Epithelial cell of esophagus (primary cell): ENCODE measurements at places on chromosomes 1 and 21.

- DNase-seq, result no peak
These were observed 12.6 kb upstream of the TNFRSF14 start for GRCh38 chr1:2543543-2544092.

DNA sequence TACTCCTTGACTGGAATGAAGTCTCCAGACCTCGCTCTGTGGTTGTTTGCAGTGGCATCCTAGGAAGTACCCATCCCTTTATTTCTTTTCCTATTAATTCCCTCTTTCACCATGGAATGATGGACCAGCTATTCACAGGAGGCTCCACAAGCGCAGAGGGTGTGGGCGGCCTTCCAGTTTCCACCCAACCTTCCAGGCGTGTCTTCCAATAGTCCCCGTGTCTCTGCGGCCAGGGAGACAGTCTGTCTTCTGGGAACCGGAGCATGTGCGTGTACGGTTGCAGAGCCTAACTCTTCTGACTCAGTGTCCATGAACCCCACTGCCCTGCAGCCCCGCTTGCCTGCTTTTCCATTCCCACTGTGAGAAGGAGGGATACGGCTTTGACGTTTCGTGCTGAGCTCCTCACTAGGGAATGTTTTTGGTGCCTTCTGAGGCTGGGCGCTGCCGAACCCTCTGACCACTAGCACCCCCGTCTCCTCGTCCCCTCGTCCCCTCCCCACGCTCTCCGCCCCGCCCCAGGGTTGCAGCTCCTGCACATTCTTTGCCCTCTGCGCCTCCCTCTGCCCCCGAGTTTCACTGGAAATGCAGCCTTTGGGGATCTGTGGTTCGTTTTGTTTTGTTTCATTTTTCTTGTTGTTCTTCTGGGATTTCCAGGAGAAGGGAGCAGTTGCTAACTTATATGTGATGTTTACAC, 26.3 kb upstream of the FAM3B start:
- DNase-seq, result no peak

DNA sequence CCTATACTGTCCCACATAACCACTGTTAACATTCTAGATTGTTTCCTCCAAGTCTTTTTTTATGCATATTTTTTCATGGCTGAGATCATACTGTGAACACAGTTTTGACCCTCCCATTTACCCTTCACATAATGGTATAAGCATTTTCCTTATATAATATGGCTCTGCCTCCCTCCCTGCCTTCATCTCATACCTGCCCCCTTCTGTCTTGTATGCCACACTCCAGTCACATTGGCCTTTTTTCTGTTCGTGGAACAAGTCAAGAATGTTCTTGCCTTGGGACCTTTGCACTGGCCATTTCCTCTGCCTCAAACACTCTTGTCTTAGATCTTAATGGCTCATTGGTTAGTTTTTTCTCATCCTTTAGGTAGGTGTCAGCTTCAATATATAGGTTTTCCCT, 24.3 kb upstream of the ELAVL4 start:
- DNase-seq, result no peak

- peak; percentile 30 for DNase-seq
These were observed 18.8 kb downstream of the LRRC52 start for GRCh38 chr1:165562571-165562970.

- no peak for DNase-seq
These were observed 333.4 kb downstream of the ASTN1 start for GRCh38 chr1:176831150-176831549.

- DNase-seq, result no peak
These were observed 29.4 kb upstream of the FHAD1 start for GRCh38 chr1:15217654-15218053.

DNA sequence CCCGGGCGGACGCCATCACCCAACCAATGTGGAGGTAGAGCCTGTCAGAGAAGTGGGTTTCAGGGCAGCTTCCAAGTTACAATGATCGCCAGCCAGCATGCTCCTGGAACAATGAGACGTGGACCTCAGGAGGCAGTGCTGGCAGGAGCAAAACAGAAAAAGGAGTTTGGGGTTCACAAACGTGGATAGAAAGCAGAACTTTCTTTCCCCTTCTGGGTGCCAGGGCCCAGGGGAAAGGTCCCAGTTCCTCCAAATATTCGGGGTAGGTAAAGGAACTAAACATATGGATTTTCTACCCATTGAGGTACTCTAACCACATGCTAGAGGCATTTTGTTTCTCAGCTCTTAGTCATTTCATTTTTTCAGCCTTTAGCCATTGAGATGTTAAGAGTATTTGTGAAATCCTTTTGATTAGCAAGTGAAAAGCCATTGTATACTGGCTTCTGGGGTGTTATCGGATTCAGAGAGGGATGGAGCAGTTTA, 488.4 kb upstream of the ADGRL2 start:
- no peak for DNase-seq

DNA sequence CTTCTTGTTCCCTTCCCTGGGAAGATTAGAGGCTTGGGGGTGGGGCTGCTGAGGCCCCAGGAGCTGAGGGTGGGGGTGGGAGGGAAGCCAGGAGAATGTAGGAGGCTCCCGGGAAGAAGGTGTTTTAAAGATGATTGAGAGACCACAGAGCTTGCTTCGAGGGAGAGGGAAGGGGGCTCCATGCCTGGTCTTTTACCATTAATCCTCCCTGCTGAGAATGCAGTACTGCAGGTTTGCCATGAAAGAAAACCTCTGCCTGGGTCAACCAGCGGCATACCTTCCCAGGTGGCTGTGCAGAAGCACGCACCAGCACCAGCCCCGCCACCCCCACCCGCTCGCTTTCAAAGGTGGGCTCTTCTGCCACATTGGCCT, 15.4 kb downstream of the ABCA4 start:
- DNase-seq, result no peak

DNA sequence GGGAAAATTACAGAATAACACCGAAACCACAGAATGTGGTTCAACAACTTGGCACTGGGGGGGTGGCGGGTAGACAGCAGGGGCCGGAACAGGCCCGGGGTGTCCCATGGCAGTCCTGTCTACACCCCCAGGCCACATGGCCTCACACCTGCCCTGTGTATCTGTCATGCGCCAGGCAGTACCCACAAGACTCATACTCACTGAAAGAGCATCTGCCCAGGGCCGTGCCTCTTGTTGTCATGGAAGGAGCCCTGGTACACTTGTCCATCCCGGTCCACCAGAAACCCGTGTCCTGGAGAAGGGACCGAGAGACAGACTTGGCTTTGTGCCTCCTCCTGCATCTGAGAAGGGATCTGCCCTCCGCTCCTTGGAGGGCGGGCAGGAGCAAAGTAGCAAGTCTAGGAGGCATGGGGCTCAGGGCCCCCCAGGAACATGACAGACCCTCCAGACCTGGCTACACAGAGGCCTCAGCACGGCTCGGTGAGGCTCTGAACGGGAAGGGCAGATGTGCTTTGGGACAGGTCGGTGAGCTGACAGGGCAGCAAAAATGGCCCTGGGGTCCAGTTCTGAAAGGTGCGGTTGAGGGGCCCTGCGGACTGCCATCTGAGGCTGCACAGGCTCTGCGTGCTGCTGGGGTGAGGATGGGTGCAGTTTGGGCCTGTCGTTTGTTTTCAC, 5.6 kb downstream of the MORN1 start:
- no peak for DNase-seq

DNA sequence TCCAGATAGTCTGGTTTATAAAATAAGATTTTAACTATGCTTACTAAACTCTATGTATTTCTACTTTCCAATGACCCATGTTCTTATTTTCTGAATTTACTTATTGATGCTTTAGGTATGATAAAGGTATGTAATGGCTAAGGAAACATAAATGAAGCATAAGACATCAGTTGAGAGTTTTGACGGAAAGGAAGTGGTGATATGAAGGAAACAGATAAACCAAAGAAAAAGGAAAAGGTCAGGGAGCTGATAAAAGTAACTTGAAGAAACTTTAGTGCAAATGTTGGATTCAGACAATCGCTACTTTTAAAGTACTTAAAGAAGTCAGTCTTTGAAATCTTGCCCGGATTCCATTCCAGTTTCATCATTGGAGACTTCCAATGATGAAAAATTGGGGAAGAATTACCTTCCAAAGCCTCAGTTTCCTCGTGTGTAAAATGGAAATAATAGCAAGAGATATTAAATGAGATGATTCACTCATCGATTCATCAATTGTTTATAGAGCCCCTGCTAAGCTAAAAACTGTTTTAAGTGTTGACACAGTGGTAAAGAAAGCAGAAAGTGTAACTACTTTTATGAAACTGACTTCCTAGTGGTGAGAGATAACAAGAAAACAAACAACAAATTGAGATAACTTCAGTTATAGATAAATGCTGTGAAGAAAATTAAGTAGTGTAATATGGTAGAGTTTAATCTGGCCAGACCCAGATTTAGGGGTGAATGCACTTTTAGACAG, 10.6 kb downstream of the PTPRC start:
- DNase-seq, result no peak

GRCh38 chr1:3114131-3114744, 45.2 kb downstream of the PRDM16 start:
- no peak for DNase-seq

DNA sequence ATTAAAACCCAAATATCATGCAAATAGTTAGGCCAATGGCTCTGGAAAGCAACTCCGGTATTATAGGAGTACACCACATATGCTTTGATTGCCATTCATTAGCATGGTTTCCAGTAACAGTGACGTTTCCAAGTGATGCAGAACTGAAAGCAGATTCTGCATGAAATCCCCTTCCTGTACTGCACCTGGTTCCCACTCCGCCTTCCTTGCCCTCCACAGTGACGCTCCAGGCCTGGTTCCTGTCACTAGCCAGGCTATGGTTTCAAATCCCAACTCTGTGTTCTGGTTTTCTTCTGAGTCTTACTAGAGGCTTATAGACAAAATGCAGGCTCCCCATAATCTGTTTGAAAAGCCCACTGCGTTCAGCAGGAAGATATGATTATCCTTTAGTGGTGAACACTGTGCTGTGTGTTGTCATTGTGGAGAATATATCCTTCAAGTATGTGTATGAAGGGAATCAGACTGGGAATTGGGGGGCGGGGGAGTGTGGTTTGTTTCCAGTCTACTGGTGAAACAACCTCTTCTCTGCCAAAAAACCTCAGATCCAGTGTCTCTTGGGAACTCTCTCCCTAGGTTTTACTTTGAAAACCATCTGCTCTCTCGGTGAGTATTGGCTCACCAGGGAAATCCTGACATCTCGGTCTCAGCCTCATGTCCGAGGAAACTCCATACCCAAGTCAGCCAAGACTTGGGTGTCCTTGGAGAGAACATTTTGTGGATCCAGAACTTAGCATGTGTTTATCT, 78.7 kb downstream of the TYW3 start:
- DNase-seq, result no peak

DNA sequence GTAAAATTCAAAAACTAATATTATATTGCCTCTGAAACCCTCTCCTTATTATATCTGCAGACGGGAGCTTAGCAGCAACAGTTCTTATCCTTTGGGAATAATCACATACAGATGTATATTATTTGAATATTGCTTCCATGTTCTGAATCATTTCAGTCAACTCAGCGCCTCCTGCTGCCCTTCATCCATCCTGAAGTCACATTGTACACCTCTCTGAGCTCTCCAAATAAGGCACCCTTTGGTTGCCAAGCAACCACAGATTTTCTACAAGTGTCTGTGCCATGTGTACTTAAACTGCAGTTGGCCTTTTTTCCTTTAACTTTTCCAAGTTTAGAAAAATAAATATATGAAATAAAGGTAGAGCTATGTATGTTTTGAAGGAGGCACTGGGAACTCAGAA, 384.3 kb downstream of the LRRIQ3 start:
- peak; percentile 26 for DNase-seq

- no peak for DNase-seq
These were observed 7.6 kb upstream of the GADD45A start for GRCh38 chr1:67677408-67677807.

GRCh38 chr1:194309269-194309668, 1122.9 kb upstream of the B3GALT2 start:
- DNase-seq, result no peak

DNA sequence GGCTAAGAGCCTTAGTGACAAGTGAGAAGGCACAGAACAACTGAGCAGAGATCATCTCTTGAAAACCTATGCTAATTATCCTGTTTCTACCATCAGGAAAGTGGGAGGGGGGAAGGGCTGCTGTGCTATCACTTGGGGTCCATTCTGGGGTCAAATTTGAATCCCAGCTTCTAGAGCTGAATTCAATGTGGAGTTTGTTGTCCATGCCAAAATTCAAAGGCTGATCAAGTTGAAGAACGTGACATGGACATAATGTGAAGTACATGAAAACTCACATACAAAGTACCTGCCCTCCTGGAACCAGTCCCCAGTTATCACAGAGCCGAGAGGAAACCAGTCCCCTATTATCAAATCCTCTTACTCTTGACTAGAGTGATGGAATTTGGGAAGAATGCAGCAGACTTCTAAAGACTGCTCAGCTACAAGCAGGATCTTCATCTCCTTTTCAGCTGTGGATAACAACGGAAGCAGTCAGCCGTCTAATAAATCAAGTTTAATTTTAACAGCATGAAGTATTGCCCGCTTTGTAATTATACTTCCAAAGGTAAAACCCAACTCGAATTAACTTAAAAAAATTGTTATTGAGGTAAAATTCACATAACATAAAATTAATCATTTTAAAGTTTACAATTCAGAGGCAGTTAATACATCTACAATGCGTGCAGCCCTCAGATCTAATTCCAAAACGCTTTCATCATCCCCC, 78.3 kb downstream of the SLC45A1 start:
- DNase-seq, result no peak

DNA sequence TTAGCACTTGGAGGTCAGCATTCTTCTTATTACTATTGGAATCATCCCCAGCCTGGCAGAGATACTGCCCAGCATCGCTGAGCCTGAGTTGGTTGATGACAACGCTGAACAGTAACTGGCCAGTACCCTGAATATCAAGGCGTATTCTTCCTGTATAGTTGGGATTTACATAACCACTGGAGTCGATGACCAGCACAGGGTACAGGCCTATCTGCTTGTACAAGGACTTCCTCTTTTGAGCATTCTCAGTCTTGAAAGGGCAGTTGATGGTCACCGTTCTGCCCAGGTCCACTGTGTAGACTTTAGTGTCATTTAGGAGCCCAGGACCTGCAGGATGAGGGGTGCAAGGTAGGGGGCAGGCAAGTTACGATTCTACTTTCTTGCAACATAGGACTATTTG, 8.8 kb downstream of the PIGR start:
- DNase-seq, result no peak

GRCh38 chr1:35661474-35661795, 20.1 kb upstream of the PSMB2 start:
- no peak for DNase-seq

- DNase-seq, result peak; percentile 10
These were observed 35.5 kb downstream of the HUNK start for GRCh38 chr21:31908106-31909031.

DNA sequence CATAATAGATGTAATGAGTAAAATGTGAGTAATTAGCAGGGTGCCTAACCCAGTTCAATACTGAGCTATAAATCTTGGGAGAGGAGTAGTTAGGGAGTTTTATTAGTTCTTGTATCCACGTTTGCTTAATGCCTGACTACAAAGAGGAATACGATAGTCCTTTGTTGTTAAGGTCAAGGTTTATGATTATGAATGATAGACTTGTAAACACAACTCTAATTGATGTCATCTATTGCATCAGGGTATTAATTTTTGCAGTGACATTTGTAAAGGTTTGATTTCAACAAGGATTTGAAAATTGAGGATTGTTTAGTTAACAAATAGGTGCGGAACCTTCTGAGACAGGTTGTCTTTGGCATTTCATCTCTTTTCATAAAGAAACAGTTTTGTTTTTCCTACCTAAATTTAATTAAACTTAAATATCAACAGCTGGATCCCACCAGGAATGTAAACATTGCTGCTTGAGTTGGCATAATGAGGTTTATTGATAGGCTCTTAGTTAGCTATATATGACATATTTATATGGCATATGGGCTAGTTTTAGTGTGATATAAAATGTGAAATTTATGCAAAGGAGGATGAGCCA, 9.7 kb downstream of the SOAT1 start:
- no peak for DNase-seq

GRCh38 chr1:4621646-4622045, 32.8 kb upstream of the AJAP1 start:
- DNase-seq, result no peak

GRCh38 chr1:226148121-226148648, 38.4 kb downstream of the ACBD3 start:
- no peak for DNase-seq
